ENCODE measurements at places on chromosomes 1 and 21. TPM values are rescaled to one million over a fixed set of nuclear protein-coding genes. Genes with fewer than 3 reads are reported as not detected.

DNA sequence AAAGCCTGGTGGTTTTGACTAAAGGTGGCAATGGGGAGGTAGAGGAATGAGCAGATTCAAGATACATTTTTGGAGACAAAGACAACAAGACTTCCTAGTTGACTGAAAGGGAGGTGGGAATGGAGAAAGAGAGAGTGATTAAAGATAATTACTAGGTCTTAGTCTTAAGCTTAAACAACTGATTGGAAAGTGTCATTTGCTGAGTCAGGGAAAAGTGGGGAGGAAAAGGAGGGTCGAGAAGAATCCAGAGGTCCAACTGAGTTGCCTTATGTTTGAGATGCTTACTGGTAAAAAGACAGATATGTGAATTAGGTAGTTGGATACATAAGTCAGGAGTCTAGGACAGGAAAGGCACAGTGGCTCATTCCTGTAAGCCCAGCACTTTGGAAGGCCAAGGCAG, 179.3 kb downstream of the RGS7 start:
- no peak for DNase-seq

- DNase-seq: no peak
These were observed 18.4 kb downstream of the PPFIA4 start for GRCh38 chr1:203044546-203045250.

DNA sequence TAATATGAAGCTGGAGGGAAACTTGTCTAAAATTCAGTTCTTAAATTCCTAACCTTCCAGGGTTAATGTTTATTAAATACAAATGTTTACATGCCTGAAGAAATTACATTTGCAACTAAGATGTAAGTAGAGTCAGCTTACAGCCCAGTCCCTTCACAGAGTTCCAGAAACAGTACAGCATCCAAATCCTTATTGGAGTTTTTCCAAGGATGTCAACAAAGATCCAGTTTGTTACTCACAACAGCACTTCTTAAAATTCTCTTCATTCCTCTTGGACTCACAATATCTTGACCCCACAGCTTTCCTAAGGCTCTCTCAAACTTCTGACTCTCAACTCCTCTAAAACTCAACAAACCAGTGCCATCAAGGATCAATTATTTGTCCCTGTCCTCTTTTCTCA, 50.1 kb upstream of the RWDD3 start:
- DNase-seq: no peak

DNA sequence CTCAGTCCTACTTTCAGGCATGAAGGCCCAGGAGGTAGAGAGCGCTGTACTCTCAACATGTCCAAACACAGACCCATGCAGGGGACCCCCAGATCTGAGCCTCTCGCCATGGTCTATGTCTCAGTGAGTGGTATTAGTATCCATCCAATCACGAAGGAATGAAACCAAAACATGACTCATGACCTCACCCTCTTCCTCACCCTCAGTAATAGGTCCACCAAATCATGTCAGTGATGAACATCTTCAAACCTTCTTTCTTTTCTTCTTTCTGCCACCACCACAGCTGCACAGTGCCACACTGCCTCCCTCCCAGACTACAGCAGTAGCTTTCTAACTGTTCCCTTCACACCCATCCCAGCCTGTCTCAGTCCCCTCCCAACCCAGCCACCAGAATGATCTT, 16.8 kb downstream of the C1orf116 start:
- DNase-seq: no peak

DNA sequence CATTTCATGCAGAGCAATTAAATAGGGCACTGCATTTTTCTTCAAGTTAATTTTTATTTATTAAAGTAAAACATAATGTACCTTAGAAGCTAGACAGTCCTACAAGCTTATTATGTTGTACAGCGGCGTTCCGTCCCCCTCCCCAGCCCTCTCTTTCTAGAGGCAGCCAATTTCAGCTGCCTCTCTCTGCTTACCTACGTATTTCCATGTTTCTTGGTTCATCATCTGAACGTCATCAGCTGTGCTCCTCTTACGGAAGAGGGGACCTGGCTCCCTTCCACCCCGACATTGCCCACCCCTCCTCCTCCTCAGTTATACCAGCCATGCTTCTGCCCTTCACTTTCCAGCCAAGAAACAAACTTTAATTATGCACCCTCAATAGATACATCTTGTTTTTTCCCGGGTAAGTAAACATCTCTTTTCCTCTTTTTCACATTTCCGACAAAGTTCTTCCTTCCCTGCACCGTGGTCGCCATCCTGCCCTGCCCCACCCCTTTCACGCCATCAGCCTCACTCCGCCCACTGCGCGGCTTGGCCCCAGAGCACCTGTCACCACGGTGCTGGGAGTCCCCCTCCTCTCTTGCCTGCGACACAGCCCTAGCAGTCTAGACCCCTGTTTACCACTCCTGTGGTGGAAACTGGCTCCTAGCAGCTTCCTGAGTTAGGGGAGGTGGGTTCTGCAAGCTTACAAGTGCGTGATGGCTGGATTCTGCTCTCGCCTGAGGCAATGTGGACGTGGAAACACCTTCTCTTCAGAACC, 57.9 kb downstream of the SLC37A1 start:
- DNase-seq: no peak

DNA sequence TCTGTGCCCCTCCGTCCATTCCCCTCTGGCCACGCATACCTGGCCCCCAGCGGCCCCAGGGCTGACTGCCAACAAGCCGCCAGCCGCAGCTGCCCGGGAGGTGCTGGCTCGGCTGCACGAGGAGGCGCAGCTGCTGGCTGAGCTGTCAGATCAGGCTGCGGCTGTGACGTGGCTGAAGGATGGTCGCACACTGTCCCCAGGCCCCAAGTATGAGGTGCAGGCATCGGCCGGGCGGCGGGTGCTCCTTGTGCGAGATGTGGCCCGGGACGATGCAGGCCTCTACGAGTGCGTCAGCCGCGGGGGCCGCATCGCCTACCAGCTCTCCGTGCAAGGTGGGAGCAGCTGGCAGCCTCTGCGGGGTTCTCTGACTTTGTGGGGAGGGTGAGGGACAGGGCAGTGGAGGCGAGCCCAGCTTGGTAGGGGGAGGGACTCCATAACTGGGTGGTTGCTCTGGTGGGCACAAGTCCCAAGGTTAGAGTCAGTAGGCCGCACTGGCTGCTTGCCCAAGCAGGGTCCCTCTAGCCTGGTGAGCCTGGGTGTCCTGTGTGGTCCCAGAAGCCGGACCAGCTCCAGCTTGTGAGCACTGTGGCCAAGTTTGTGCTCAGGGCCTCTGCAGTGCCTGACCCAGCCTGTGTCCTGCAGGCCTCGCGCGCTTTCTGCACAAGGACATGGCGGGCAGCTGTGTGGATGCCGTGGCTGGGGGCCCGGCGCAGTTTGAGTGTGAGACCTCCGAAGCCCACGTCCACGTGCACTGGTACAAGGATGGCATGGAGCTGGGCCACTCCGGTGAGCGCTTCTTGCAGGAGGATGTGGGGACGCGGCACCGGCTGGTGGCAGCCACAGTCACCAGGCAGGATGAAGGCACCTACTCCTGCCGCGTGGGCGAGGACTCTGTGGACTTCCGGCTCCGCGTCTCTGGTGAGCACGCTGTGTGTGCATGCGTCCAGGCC, 8.8 kb downstream of the OBSCN start:
- no peak for DNase-seq

VHLL gene
- not detected for polyA plus RNA-seq
